ENCODE measurements at places on chromosomes 1 and 21.

DNA sequence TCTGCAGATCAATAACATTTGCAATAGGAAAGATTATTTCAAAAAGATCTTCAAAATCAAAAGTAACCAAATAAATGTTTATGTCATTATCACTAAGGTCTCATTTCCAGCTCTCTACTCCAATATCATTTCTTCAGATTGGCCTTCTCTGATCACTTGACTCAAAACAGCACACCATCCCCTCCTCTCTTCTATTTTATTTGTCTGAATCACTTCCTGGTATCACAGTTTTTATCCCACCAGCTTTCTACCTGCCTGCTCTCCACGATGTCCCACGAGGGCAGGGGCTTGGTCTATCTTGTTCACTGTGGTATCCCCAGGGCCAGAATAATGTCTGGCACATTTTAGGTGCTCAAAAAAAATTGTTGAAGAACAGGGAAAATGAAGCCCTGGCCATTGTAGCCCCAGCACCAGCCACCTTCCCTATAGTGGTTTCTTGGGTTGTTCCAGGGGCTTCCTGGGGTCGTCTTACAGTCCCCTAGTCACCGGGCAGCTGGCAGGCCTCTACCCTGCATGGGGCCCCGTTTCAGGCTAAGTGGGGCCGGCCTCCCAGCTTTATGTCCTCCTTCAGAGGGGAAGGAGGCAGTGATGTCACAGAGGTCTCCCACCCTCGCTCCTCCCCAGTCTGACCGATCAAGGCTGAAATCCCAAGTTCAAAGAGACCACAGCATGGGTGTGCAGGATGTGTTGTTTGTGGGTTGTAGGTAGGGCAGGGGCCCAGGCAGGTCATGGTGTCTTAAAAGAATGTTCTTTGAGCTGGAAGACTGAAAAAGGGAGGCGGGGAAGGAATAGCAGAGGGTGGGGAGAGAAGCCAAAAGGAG lies 3.5 kb upstream of the PADI1 start:
- no peak for DNase-seq

DNA sequence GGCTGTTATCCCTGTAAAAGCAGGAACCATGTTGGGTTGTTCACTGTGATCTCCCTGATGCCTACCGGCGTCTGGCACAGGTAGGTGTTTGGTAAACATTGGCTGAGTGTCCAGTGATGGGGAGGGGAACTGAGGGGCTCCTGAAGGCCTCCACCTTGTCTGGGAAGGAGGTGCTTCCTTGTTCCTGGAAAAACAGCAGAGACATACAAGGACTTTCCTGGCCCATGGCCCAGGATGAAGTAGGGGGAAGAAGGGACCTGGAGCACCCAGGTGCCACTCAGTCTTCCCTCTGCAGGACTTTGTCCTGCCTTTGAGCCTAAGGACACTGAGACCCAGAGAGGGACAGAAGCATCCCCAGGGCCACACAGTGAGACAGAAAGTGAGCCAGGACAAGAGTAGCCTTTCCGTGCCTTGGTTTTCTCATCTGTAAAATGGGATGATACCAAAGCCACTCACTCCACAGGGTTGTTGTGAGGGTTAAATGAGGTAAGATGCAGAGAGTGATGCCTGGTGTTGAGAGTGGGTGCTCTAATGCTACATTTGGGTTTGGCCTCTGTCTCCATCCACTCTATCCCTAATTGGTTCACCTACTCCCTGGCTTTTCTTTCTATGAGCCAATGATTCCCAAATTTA lies 6.1 kb upstream of the HEYL start:
- no peak for DNase-seq

DNA sequence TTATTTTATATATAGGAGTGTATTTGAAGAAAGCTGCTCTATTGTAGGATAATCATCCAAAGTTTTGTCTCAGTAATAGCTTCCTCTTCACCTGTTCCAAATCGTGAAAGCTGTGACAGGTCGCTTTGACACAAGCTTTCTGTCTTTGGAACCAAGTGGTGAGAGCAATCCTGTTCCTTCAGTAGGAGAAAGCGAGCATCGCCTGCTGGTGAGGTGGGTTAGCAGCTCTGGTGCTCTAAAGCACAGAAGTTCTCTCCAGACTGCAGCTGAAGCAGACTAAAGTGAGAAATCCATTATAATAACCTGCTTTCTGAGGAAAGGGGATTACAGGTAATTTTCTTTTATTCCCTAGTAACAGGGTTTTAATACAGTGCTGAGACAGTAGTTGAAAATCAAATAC lies 803.8 kb downstream of the ADGRL2 start:
- no peak for DNase-seq

DNA sequence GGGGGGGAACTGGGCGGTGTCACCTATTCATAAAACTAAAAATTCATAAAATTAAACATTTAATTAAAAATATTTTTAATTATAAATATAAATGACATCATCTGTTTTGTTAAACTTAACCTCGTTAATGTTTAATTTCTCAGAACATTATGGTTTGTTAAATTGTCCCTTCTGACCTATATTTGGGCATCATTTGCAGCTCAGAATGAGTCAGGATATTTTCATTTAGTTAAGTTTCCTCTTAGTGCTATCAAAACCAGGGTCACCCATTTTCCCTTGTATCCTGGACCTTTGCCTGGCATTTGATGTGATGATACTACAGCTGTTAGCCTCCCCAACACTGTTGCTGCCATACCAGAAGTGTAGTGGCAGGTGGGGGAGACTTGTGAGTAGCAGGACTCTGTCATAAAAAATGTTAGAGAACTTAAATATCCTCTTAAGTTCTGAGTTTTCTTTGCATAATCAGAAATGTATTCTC lies 30.3 kb downstream of the TSNAX start:
- DNase-seq = no peak

DNA sequence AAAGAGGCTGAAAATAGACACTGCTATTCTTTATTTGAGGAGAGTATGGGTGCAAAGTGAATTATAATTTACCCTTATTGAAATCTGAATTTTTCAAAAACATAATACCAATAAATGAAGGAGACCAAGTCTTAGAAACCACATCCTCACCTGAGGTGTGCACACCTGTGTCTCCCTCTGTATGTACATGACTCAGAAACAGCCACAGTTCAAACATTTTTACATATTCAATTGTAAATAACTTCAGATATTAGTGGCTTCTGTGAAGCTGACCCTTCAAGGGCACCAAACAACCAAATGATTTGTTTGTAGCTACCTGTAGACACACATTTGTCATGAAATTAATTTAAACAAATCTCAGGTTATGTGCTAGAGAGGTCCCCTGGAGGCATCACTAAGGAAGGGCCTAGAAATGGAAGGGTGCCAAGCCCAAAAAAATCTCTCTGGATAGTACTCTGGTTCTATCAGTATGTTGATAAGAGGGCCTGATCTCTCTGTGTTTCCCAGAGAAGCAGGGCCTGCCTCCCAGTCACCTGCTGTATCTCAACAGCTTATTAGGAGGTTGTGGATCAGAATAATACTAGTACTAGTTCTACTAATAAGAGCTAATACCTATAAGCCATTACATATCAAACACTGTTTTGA lies 28.1 kb downstream of the ERI3 start:
- no peak for DNase-seq

Data from epithelial cell of proximal tubule (primary cell).